ENCODE measurements at places on chromosomes 6 and 20.

GRCh38 chr20:3993109-3993508 lies 22.2 kb downstream of the RNF24 start:
- no peak for DNase-seq

- no peak for DNase-seq
These were observed 47.0 kb downstream of the PLAGL1 start for GRCh38 chr6:143961066-143961465.

DNA sequence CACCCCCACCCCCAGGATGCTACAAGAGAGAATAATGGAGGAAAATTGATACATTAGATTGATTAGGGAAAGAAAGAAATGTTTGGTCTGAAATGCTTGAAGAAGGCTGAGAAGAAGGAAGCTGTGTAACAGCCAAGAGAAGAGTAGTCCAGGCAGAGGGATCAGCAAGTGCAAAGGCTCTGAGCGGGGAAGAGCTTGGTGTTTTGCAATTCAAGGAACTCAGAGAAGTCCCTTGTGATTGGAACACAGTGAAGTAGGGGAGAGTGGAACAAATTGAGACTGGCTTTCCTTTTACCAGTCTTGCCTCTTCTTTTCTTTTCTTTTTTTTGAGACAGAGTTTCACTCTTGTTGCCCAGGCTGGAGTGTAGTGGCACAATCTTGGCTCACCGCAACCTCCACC lies 76.6 kb upstream of the CHD6 start:
- no peak for DNase-seq

- no peak for DNase-seq
These were observed 18.7 kb downstream of the HLA-DMB start for GRCh38 chr6:32922083-32922482.

DNA sequence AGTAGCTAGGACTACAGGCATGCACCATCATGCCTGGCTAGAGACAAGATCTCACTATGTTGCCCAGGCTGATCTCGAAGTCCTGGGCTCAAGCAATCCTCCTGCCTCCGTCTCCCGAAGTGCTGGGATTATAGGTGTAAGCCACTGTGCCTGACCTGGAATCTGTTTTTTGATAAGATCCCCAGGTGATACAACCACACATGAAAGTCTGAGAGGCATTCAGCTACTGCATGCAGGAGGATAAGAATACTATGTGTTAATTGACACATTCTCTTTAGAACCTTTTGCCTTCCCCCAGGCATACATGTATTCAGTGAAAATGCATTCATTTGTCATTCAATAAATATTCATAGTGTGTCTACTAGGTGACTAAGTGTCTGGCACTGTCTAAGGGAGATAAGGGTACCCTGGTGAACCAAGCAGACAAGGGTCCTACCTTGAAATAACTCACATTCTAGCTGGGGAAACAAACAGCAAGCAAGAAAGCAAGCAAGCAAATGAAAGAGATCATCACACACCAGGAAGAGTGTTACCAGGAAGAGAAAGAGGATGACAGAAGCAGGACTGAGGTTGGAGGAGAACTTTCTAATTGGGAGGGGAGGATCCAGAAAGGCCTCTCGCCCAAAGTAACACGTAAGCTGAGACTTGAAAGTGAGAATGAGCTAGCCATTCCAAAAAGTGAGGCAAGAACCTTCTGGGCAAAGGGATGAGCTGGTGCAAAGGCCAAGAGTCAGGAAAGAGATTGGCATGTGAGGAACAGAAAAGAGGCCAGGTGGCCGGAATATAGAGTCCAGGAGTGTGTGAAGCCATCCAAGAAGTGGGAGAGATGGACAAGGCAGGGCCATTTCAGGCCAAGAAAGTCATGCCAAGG lies 6.5 kb downstream of the GFOD1 start:
- DNase-seq: no peak

- DNase-seq: no peak
These were observed 5.6 kb downstream of the VGLL2 start for GRCh38 chr6:117270843-117271507.

DNA sequence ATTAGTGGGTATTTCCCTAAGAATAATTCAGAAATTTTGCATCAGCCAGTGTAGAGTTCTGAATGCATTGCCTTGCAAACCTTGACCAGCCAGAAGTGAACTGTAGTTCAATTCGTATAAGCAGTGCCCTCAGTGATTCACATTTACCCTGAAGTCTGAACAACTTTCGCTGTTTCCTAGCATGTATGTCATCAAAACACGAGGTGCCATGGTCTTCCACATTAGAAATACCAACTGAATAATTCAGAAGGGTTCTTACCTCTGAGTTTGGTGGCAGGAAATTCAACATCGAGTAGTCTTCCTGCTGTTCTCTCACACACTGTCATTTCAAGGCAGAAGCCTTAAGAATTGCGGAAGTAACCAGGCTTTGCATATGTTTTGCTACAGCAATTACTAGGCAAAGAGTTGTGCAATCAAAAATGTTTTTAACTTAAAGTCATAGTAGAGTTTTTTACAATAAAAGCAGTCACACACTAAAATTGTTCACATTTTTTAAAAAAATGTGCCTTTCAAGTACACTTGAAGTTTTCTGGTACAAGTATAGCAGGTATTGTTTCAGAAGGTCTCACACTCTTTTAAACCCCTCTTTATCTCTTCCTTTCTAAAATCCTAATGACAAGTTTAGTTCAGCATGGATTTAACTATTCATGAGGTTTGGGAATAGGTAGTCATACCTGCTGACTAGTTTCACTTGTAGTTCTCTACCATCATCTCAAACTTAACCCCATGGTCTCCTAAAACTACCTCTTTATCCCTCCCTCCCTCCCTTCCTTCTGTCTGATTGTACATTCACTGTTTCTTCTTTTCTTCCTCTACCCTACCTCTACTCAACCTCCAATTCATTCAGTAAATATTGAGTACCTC lies 118.3 kb downstream of the STXBP5 start:
- no peak for DNase-seq

DNA sequence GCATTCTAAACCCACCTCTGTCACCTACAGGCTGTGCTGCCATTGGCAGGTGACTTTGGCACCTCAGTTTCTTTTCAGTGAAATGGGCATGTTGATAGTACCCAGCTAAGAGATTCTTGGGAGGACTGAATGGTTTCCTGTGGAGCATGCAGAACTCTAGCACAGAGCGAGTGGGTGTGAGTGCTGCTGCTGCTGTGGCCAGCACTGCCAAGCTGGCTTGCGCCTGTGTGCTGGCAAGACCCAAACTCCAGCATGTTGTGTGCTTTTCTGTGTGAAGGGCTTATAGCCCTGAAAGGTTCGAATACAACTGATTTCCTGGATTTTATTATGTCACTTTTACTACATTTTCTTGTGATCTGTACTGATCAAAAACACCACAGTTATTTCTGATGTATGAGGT lies 78.1 kb upstream of the KIF25 start:
- no peak for DNase-seq

DNA sequence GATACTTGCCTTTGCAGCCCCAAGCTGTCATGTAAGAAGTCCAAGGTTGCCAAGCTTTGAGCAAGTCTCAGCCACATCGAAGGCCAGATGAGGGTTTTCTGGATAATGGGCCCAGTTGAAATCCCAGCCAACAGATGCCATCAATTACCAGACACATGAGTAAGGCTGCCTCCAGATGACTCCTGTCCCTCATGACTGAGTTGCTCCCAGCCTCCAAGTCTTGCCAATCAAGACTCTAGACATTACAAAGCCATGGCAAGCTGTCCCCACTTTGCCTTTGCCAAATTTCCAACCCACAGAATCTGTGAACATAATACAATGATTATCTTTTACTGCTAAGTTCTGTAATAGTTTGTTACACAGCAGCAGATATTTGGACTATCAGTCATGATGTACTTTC lies 76.8 kb upstream of the ARMC2 start:
- no peak for DNase-seq

DNA sequence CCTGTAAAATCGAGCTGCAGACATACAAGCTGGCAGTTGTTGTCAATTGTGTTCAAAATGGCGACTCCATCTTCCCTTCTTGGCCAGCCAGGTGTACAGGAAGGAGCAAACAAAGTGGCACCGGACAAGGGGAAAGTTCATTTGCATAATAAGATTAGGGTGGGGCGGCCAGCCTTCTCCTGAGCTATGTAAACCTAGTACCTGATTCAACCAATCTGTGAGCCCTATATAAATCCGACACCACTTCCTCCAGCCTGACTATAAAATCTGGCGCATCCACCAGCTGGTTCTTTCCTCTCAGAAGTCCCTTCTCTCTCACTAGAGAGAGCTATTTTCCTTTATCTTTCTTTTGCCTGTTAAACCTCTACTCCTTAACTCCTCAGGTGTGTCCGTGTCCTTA lies 8.1 kb upstream of the HBS1L start:
- no peak for DNase-seq

GRCh38 chr6:82441047-82441855 lies 77.6 kb downstream of the TPBG start:
- DNase-seq: no peak

DNA sequence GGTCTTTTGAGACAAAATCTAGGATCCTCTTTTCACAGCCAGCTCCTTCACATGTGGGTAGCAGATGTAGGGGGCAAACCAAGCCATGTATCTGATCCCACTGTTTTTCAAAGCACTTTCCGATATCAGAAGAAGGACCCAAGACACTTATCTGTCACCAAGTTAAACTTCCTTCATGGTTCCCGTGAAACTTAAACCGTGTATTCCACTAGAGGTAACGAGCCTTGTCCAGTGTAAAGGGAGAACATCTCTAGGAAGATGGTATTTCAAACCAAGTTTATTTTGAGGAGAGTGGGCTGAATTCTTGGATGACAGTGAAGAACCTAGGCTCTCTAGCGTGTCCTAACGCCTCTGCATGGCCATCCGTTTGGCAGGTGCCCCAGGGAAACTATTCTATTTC lies 76.3 kb downstream of the BCAS1 start:
- DNase-seq: no peak

DNA sequence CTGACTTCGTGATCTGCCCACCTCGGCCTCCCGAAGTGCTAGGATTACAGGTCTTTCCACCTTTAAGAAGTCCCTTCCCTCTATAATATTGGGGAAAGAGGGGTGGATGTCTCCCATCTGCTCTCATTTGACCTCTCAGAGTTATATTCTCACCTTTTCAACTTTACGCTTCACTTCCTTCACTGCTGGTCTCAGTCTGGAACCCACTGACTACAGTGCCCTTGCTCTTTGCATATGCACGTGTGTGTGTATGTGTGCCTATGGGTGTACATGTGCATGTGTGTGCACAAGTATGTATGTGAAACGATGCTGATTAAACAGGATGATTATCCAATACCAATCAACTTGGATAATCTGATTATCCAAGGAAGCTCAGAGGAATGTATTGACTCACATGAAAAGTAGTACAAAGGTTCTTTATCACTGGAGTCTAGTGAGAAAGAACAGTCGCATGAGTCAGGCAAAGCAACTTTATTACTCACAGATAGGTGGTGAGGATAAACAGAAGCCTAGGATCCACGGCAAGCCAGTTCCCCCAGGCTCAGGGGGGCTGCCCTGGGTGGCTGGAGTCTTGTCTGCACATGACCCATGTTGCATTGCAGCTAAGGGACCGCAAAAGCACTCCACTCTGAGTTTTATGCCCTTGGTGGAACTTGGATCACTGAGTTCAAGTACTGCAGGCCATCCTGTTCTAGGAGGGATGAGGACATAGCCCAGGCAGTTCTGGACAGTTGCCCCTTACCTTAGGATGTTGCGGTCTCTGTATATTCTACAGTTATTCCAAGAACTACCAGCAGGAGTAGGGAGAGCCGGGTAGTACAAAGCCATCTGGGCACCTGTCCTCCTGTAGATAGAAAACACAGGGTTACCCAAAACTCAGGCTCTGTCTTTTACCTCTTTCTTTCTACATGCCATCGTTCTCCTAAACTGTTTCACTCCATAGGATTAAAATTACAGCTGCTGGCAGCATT lies 50.9 kb downstream of the SNRNP48 start:
- DNase-seq: no peak

GRCh38 chr20:21308340-21308739 lies 5.2 kb downstream of the XRN2 start:
- DNase-seq: no peak

GRCh38 chr6:135506270-135506997 lies 8.9 kb upstream of the AHI1 start:
- no peak for DNase-seq

DNA sequence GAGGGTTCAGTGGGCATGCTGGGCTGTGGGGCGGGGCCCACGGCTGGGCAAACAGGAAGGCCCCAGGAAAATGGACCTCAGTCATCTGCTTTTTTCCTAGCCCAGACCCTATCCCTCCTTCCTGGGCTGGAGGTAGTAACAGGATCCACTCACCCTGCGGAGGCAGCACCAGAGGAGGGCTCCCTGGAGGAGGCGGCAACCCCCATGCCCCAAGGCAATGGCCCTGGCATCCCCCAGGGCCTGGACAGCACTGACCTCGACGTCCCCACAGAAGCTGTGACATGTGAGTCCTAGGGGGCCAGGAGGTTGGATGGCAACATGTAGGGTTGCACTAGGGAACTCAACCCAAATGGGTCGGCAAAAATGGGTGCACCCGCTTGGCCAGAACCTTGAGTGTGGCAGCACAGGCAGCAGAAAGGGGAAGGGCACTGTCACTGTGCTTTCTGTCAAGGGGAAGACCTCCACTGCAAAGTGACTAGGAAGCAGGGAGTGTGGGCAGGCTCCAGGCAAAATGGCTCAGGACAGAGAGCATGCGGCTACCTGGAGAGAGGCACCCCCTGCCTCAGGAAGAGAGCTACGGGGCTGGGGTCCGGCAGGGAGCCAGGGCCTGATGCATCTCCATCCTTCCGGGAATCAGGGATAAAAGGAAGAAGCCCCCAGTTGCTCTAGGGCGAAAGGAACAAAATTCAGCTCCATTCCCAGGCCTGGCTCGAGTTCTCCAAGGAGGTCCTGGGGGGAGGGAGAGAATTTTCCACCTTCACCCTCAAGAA lies 7.9 kb downstream of the MDFI start:
- no peak for DNase-seq

- no peak for DNase-seq
These were observed 53.6 kb downstream of the CDH26 start for GRCh38 chr20:60011512-60012507.

DNA sequence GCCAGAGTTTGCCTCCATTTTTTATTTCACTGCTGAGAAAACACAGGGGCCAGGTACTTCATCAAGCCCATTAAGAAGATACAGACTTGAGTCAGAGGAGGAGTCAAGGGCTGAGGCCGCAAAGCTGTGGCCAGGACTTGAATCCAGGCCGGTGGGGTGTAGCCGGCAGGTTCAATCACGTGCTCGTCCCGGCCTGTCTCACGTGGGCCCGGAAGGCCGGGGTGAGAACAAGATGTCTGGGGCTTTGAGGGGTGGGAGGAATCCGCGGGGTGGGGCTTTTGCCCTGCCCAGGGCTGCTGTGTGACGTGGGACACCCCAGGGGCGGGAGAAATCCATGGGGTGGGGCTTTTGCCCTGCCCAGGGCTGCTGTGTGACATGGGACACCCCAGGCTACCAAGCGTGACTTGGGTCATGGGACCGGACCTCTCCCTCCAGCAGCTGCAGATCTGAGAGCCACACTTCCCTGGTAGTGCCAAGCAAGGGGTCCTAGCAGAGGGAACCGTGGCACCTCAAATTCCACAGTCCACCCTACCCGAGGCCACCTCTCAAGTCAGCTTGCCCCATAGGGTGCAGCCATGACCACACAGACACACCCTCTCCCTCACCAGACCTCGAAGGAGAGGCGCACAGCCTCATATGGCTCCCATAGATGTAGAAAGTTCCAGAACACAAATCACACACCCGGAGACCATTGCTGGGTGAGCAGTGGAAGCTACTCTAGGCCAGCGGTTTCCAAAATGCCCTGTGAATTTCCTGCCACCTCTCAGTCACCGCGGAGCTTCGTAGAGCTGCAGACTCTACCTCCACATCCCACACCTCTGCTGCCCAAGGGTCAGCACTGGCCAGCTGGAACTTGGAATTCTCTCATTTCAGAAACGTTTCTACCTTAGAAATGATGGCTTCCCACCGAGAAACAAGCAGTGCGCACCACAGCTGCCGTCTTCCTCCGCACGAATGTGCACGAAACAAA lies 156.1 kb downstream of the DLL1 start:
- no peak for DNase-seq

- no peak for DNase-seq
These were observed 122.4 kb upstream of the VGLL2 start for GRCh38 chr6:117142995-117143394.
